Activated effector memory CD4-positive, alpha-beta T cell treated with Interleukin-2 at 50 U/mL for 16 hours (primary cell): ENCODE measurements at places on chromosomes 6 and 20.

DNA sequence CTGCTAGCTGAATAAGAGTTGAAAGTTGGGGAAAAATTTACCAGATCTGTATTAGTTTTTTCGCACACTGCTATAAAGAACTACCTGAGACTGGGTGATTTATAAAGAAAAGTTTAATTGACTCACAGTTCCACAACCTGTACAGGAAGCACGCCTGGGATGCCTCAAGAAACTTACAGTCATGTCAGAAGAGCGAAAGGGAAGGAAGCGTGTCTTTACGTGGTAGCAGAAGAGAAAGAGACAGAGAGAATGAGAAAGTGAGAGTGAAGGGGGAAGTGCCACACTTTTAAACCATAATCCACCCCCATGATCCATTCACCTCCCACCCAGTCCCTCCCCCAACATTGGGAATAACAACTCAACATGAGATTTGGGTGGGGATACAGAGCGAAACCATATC is 79.6 kb downstream of the KHDC1L start:
- no peak for DNase-seq

DNA sequence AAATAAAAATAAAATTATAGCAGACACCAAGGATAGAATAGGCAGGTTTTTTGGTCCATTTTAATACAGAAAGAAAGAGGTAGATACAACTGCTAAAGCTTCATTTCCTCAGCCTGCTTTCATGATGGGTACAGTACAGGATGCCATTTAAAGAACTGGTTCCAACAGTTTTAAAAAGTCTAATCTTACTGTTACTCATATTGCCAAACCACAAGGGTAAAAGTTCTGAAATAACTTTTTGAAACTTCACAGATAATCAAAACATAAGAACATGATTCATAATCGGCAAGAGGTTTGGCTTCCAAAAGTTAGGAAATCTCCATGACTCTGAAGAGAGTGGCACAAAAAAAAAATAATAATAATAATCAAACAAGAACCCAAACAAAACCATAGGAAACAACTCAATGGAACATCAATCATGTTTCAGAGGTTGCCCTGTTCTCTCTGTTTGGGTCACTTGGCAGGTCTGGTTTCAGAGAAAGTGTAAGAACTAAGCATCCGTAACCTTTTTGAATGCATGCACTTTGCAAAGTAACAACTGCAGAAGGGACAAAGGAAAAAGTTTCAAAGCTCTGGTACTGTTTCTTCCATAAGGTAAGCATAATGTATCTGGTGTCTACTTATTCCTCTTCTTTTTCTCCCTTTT is 79.7 kb downstream of the SMLR1 start:
- DNase-seq, result no peak

DNA sequence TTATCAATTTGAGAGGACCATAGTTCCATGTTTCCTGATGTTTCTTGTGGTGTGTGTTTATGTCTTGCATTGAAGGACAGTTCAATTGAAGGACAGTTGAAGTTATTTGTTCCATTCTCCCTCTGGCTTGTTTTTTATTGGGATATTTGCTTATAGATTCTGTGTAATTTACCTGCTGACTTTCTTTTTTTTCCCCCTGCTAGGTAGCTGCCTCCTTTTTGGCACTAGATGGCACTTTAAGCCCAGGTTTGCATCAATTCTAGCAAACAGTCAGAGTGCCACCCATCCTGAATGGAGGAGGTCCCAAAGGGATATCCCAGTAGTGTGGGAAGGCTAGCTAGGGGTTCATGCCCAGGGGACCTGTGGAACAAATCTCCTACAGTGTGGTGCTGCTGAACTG is 78.1 kb downstream of the CFAP61 start:
- no peak for DNase-seq

DNA sequence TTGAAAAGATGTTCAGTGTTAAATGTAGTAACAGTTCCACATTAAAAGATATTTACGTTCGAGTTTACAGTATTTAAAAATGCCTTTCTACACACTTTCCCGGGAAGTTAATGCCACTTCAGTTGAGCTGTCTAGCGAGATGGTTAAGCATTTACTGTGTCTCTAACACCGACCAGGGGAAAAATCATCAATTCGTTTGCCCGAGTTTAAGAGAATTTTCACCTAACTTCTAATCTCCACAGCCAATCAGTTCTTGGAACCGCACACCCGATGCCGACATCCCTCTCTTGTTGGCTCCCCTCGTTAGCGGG is 58.2 kb downstream of the FAM217A start:
- no peak for DNase-seq

GRCh38 chr20:42366626-42367025 is 748.4 kb upstream of the CHD6 start:
- DNase-seq, result no peak

- no peak for DNase-seq
These were observed 6.1 kb downstream of the COL21A1 start for GRCh38 chr6:56241124-56241802.

DNA sequence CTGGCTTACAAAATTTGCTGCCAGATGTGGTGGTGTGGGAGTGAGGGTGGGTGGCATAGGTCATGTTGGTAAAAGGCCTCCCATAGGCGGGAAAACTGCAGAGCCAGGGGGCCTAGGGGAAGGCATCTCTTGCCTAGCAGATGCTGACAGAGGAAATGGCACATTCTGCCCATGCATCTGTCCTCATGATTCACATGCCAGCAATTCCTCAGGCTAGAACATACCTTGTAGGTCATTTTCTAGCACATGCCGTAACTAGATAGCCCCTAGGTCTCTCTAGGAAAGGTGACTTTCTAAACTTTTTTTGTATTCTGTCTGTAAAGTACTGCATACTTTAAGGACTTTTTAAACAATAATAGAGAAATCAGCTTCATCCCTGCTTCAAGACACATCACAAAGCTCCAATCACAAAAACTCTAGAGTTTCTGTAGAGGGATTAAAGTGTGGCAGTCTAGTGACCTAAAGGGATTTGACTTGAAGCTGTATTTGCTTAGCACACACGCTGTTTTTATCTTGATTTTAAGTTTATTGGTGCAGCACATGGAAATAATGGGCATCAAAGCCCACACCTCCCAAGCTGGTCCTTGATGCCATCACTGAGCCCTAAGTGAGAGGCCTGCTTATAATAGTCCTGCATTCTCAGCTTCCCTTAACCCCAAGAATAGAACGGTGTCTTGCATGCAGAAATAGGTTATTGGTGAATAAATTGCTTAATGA is 55.2 kb downstream of the ANKEF1 start:
- no peak for DNase-seq

DNA sequence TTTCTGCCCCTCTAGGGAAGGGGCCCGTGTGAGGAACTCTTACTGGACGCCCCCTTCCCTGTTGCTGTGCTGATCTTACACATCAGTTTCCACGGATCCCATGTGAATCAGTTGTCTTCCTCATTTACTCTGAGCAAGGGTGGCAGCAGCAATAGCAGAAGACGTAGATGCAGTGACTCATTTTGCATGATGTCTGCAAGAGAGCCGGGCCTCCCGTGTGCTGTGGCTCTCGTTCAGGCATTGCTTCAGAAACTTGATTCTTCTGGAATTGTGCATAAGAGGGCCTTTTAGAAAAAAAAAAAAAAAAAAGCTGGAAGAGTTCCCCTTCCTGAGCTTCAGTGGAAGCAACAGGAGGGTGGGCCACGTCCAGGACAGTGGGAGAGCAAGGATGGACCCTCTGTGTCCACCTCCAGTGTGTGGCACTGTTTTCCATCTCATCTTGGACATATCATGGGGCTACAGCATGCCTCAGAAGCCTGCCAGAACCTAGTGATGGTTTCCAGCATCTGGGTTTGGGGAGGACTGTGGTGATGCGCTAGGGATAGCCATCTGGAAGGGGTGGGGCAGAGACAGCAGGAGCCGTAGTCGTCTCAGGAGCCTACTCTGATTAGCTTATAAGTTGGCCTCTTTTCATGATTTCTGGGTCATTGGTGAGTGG is 62.1 kb downstream of the FOXO3 start:
- no peak for DNase-seq

DNA sequence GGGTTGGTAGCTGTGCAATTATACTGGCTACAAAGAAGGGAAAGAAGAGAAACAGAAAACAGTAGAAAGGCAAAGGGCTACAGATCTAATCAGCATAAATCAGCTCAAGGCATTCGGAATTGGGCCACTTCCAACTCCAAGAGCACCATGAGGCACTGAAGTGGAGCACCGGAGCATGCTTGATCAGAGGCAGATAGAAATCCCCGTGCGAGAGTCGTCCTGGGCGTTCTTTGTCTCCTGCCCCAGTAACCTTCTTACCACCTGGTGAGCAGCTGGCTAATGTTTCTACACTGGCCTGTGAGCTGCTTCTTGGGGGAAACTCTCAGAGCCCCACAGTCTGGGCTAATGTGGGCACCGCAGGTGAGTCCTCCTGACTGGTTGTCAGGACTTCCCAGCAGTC is 16.7 kb downstream of the NEDD9 start:
- DNase-seq, result no peak

- DNase-seq, result no peak
These were observed 4.8 kb downstream of the DPPA5 start for GRCh38 chr6:73349311-73349710.

DNA sequence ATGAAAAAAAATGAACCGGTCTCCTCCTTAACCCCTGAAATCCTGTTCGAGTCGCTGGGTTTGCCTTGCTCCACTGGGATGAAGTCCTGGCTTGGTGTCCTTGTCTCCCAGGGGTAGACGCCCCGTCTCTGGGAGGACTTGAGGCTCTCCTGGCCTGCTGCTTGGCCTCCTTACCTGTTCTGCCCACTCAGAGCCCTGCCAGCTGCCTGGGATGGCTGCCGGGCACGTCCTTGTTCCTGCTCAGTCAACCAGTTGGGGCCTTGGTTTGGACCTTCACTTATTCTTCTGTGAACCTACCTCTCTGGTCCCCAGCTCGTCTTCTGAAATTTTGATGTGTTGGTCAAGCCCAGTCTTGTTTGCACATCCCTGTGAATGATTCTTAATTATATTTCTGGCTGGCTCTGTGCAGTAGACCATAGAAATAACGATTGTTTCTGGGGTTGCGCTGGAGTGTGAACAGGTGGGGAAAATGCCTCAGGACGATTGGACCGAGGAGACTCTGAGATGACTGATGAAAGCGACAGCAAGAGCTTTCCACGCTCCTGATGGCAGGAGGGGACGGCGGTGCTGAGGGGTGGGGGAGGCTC is 126.5 kb upstream of the ESR1 start:
- no peak for DNase-seq

DNA sequence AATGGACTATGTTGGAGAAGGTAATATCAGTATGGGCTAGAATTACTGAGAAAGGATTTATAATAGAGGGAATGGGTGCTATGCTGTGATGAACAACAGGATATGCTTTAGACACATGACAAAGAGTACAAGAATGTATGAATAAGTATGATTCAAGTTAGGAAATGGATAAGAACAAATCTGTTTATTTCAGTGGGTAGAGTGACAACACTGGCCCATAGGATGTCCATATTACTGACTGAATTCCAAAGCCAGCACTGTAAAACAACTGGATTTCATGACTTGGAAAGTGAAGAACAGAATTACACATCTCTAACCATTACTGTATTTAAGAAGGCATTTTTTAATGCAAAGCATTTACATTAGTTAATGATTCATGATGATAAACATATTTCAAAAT is 35.9 kb downstream of the EPM2A start:
- DNase-seq, result no peak

DNA sequence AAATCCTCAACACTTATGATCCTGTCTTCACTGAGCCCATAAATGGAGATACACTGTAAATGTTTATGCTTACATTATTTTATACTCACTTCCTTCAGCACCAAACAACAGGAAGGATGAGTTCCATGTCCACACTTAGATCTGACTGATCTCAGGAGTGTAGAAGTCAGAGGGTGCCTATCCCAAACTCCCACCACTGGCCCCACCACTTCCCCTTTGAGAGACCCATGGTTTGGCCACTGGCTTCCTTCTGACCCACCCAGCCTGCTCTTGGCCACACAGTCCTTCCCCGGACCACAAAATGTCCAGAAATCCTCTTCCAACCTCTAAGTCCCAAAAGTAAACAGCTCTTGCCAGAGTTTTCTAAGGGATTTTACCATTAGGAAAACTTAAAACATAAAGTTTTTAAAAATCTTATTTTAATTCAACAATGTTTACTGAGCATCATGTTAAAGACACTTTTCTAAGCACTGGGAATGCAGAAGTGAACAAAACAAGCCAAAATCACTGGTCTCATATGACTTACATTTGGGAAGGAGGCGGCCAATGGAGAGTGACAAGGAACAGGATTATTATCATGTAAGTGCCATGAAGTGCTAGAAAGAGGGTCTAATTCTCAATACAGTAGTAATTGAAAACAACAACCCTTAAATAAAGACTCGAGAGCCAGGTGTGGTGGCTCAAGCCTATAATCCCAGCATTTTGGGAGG is 103.8 kb downstream of the NRSN1 start:
- DNase-seq, result no peak

GRCh38 chr6:90295854-90296340 is 746 bp downstream of the BACH2 start:
- peak; percentile 57 for DNase-seq

GRCh38 chr6:21588481-21589351 is 4.8 kb upstream of the SOX4 start:
- DNase-seq, result no peak

DNA sequence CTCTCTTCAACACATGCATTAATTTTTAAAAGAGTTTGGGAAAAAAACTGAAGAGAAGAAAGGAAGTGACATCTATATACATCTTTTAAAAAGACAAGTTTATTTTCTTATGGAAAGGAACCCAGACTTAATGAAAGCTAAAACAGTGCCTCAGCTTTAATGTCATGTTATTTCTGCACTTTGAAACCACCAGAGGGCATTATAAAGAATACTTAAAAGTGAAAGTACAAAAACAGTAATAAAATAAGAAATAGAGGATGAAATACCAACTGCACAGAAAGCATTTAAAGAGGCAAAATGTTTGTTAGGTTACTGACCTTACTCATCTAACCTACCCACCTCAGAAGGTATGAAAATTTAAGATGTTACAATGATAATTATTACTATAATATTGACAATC is 98.8 kb downstream of the HUS1B start:
- no peak for DNase-seq

DNA sequence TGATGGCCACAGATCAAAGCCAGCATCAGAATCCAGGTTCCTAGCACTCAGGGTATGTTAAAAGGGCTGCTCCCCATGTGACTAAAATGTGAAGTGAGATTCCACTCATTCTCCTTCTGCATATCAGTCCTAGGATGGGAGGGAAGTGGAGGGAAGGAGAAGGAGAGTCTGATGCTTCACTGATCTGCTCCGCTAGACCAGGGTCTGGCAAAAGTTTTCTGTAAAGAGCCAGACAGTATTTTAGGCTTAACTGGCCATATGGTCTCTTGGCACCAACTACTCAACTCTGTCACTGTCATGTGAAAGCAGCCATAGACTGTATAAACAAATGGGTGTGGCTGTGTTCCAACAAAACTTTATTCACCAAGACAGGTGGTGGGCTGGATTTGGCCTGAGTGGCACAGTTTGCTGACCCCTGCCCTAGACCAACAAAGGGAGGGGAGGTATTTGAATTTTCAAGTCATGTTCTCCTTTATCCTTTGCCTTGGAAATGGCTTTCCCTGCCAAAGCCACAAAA is 22.6 kb downstream of the GHRH start:
- no peak for DNase-seq

DNA sequence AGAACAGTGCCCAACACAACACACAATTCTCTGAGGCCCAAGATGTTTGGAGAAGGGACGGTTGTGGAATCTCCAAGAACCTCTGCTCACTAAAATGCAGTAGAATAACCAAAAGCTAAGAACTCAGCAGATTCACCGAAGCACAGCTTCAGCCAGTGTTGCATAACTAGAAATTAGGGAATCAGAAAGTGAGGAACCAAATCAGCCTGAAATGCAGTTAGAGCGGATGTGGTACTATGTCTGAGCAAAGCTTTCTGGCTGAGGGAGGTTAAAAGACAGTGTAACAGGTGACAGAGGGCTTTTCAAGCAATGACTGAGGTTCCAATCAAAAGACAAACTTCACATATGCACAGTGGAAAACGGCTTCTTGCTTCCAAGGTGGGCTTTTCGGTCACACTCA is 197.9 kb upstream of the KCNK16 start:
- no peak for DNase-seq
